ENCODE measurements at places on chromosomes 6 and 20.

- DNase-seq: no peak
- no peak overlapping the region for H3K4me3 ChIP-seq
- H3K4me1 ChIP-seq: peaks cover 41% of the 10 kb centered on the region
- no peaks in the 10 kb centered on the region for H3K36me3 ChIP-seq
- peaks cover 3% of the 10 kb centered on the region for H3K27me3 ChIP-seq
Observed at GRCh38 chr6:49553384-49553783, 2.9 kb downstream of the C6orf141 start.

DNA sequence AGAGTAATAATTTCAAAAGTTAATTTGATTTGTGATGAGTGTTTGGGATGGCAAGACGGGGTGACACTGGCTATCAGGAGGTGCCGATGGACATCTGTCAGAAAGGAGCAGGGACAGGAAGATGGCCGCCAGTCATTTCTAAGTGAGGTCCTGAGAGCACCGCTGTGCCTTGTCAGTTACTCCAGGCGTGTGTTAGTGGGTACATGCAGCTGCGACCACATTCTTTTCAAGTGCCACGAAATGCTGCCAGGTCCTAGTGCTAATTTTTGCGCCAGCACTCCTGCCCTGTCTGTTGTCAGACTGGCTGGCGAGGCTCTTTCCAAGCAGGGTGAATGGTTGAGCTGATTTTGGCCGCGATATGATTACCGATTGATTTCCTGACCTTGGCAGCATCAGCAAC, 64.6 kb upstream of the INSM1 start:
- H3K27me3 ChIP-seq: no peaks in the 10 kb centered on the region
- DNase-seq: no peak
- no peaks in the 10 kb centered on the region for H3K4me1 ChIP-seq
- H3K36me3 ChIP-seq: no peaks in the 10 kb centered on the region
- no peak overlapping the region for H3K27ac ChIP-seq
- no peak overlapping the region for H3K4me3 ChIP-seq

- no peak overlapping the region for H3K4me3 ChIP-seq
- H3K36me3 ChIP-seq: no peaks in the 10 kb centered on the region
- H3K4me1 ChIP-seq: peaks cover 41% of the 10 kb centered on the region
- peak; percentile 87 for DNase-seq
- peak overlapping the region; percentile 85 for H3K27ac ChIP-seq
- H3K27me3 ChIP-seq: no peaks in the 10 kb centered on the region
Observed at GRCh38 chr6:35727935-35728682, 8.7 kb upstream of the ARMC12 start.

GRCh38 chr6:3835055-3835731, 14.0 kb upstream of the FAM50B start:
- no peak overlapping the region for H3K4me3 ChIP-seq
- H3K27ac ChIP-seq: no peak overlapping the region
- no peaks in the 10 kb centered on the region for H3K36me3 ChIP-seq
- no peaks in the 10 kb centered on the region for H3K27me3 ChIP-seq

- no peak for DNase-seq
- H3K27ac ChIP-seq: no peak within 1 kb of the TSS
- no peak within 1 kb of the TSS for H3K4me3 ChIP-seq
Observed at GRCh38 chr6:31528821-31529328, at the start of gene MCCD1. MCCD1 (plus strand) TSS chr6:31528962; CDS start chr6:31529015, 53 bp downstream.

GRCh38 chr6:12423832-12424231, 133.7 kb downstream of the EDN1 start:
- DNase-seq: no peak
- H3K4me1 ChIP-seq: no peaks in the 10 kb centered on the region
- no peaks in the 10 kb centered on the region for H3K27me3 ChIP-seq
- no peak overlapping the region for H3K27ac ChIP-seq
- no peaks in the 10 kb centered on the region for H3K36me3 ChIP-seq

DNA sequence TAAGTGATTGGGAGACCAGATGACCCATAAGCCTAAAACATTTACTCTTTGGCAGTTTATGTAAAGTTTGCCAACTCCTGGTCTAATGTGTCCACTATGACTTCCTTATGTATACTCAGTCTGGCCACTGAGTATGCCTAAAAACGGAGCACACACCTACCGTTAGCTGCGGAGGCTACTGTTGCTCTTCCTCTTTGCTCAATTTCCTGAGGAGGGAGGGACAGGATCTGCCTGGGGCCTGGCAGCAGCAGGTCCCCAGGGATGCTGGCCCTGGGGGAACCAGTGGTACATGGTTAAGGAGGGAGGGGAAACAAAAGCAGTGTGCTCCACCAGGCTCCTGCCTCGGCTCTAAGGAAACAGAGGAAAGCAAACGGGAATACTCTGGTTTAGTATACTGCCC, 113.5 kb downstream of the CDYL start:
- H3K4me1 ChIP-seq: no peaks in the 10 kb centered on the region
- no peak overlapping the region for H3K4me3 ChIP-seq
- H3K27ac ChIP-seq: no peak overlapping the region
- no peak for DNase-seq

DNA sequence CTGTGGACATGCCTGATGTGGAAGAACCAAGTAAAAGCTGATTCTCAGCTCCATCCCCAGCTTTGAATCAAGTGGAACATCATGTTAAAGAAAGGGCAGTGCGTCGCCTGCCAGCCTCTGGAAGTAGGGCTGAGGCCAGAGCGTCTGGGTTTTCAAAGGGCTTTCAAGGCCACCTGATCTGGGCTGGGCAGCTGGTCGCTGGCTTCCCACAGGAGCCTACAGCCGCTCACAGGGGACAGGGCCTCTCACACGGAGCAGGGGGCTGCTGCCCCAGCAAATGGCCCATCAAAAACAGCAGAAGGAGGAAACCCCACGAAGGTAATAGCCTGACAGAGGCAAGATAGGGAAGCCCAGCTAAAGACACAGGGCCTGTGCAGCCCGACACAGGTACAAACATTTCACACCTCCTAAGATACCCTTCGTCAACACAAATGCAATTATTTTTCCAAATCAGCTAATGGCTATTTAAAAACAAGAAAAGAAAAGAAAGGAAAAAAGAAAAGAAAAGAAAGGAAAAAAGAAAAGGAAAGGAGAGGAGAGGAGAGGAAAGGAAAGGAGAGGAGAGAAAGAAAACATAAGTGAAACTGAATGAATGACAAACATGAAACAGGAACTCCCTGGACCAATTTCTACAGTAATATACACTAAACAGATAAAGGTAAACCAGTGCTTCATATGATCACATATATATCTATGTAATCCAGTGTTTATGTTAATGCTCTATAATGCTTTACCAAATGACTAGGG, 24.8 kb downstream of the RRBP1 start:
- H3K27ac ChIP-seq: no peak overlapping the region
- H3K4me3 ChIP-seq: no peak overlapping the region
- no peaks in the 10 kb centered on the region for H3K27me3 ChIP-seq
- H3K4me1 ChIP-seq: peaks cover 5% of the 10 kb centered on the region

GRCh38 chr6:114989279-114989964, 646.6 kb upstream of the HS3ST5 start:
- H3K27me3 ChIP-seq: no peaks in the 10 kb centered on the region
- no peak for DNase-seq
- H3K4me3 ChIP-seq: no peak overlapping the region
- H3K4me1 ChIP-seq: no peaks in the 10 kb centered on the region
- H3K27ac ChIP-seq: no peak overlapping the region

DNA sequence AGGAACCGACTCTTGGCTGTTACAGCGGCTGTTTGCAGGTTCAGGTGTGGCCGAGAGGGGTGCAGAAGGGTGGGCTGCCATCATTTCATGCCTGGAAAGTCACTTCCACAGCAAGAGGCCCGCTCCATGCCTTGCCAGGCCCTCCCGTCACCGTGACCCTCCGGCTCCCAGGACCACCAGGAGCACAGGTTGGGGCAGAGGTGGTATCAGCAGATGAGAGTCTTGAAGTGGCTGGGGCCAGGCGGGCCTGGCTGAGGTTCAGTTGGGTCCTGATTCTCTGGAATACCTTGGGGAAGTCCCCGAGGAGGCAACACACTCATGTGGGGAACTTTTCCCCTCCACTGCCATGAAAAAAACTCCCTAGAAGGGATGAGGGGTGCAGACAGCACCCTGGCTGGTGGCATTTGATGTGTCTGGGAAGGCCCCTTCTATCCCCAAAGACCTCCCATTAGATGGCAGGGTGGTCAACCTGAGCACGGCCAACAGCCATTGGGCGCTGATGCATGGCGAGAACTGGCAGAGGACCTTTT, 34.2 kb upstream of the IRF4 start:
- no peak overlapping the region for H3K27ac ChIP-seq
- no peak overlapping the region for H3K4me3 ChIP-seq
- DNase-seq: no peak
- no peaks in the 10 kb centered on the region for H3K4me1 ChIP-seq
- H3K27me3 ChIP-seq: no peaks in the 10 kb centered on the region
- no peaks in the 10 kb centered on the region for H3K36me3 ChIP-seq

GRCh38 chr20:33863440-33864323, 52.5 kb downstream of the CHMP4B start:
- H3K27me3 ChIP-seq: no peaks in the 10 kb centered on the region
- H3K4me1 ChIP-seq: peaks cover 15% of the 10 kb centered on the region
- H3K27ac ChIP-seq: no peak overlapping the region
- no peaks in the 10 kb centered on the region for H3K36me3 ChIP-seq

DNA sequence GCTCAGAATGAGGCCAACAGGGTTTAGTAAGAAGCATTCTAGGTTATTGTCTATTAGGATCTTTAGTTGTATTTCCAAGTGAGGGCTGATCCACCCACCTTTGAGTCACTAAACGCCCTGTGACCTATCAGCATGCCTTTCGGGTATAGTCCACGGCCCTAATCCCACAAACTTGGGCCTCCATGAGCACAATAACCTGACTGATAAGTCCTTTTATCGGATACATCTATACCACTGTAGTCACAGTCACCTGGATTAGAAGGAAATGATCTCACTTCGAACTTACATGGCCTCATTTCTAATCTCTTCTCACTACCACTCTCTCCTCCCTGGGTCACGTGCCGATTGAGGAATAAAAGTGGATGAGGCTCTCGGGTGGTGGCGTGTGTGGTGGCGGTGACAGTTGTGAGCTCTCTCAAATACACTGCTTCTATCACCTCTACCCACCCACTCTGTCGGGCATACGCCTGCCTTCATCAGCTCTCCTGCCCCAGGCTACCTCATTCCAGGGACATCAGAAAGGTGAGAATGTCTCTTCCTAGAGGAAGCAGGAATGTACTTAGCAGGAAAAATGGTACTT, 65.2 kb downstream of the TRAM2 start:
- peak overlapping the region; percentile 89 for H3K27ac ChIP-seq
- H3K4me1 ChIP-seq: peaks cover 59% of the 10 kb centered on the region
- peak; percentile 51 for DNase-seq
- no peak overlapping the region for H3K4me3 ChIP-seq
- no peaks in the 10 kb centered on the region for H3K27me3 ChIP-seq
- H3K36me3 ChIP-seq: peaks cover 31% of the 10 kb centered on the region
